ENCODE measurements at places on chromosomes 7 and 10. TPM values are rescaled to one million over a fixed set of nuclear protein-coding genes. Genes with fewer than 3 reads are reported as not detected.

- no peak for DNase-seq
Observed at GRCh38 chr7:55128693-55129394, 110.0 kb downstream of the EGFR start.

GRCh38 chr7:30521532-30521931 is 16.9 kb upstream of the GGCT start:
- no peak for DNase-seq

DNA sequence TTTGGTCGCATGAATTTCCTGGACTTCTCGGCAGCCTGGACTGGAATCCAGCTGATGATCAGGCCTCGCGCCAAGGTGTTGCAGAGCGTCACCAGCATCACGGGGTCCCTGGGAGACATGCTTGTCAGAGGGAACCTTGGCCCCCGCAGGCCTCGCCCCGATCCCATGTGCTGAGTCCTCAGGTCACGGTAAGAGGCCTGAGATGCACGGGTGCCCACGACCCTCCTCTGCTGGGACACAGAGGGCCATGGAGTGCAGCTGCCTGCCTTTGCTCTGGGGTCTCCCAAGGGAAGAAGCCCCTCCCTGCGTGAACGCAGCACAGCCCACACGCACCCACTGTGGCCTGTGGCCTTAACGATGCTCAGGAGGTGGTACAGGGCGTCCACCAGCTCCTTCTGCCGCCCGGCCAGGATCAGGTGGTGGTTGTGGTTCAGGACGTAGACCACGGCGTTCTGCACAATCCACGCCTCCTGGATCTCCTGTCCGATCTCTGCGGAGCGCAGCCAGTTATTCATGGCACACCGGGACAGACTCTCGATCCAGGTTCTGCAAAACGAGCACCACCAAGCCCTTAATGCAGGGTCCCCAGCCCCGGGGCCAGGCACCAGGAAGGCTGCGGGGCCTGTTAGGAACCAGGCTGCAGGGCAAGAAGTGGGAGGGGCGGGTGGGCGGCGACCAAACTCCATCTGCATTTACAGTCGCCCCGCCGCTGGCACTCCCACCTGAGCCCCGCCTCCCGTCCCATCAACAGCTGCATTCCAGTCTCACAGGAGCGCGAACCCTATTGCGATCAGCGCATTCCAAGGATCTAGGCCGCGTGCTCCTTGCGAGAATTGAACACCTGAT is 29.4 kb downstream of the CFAP46 start:
- no peak for DNase-seq

DNA sequence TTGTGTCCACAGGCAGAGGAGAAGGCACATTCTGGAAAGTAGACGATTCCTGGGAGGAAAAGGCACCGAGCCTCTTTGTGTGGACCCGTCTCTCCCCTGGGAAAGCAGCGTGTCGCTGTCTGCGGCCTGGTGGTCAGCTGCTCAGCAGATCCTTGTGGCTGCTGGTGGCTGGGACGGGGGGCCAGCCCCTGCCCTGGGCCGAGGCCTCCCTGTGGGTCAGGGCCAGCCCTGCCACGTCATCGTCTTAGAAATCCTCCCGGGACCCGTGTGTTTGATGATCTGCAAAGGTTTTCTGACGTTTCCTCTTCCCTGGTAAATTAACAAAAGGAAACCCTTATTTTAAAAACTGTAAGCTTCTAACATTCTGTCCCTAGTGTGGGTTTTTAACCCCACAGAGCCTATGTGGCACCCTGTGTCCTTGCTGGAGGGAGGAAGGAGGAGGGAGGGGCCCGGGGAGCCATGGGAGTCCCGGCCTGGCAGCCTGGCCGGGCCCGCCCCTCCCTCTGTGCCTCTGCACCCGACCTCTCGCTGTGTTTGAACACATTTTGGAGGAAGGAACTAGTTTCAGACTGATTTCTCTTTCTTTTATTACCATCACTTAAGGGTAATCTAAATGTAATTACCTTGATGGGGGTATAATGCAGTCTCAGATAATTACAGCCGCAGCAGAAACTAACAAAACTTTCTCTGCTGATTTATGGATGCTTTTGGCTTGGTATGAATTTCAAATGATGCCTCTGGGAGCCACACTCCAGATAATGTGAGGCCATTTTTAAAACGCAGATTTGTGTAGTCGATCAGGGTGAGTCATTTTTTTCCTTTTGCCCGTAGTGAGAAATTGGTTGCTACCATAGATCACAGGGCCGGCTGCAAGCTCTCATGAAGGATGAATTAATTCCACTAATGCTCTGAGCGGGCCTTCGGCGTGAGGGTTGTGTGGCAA is 85.5 kb downstream of the NKX6-2 start:
- no peak for DNase-seq

DNA sequence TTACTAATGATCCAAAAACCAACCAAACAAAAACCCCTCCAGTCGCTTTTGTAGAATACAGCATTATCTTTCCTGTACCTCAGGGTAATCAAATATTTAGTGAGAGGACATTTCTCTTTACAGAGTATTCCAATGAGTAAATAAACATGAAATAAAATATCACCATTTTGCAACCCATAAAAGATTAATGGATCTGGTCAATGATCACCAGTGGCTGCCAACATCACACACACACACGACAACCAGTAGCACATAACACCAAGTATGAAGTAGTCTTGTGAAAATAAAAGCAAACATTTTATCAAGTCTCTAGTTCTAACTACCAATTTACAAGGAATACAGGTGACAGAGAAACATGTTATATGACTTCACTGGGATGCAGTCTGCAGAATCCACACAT is 188.6 kb upstream of the IMMP2L start:
- DNase-seq, result no peak

DNA sequence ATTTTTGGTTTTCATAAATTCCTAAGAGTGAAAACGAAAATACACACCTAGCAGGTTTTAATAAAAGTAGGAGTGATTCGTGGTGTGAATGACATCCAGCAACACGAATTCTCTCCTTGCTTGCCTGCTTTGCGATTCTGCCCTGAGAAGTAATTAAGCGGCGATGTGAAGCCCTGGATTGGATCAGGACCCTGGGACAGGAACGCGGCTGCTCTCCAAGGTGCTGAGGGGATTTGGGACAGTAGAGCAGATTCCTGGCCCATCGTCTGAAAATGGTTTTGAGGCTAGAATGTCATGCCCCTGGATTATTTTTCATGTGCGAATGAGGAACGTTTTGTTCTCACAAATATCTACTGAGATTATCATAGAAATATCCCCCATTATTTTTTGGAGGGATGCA is 7.8 kb downstream of the NPS start:
- no peak for DNase-seq

GRCh38 chr10:72105710-72106109 is 17.4 kb upstream of the SPOCK2 start:
- DNase-seq, result no peak

DNA sequence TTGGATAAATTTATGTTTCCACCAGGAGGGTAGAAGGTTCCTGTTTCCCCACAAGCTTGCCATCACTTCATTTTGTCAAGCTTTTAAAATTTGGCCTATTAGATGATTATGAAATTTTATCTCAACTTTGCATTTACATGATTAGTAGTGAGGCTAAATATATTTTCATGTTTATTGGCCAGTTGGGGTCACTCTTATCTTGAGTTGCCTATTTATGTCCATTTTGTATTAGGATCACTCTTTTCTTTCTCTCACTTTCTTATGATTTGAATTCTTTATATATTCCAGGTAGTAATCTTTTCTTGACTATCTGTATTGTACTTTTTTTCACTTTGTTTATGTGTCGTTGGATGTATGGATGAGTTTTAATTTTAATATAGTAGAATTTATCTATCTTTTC is 218.6 kb upstream of the SLC26A5 start:
- no peak for DNase-seq

Gene CCL26
- not detected for total RNA-seq

Gene LEP
- total RNA-seq, result not detected

Gene HOXA7
- total RNA-seq, result not detected

Gene CYP2C19
- total RNA-seq, result 0.13 TPM

All from activated T-cell treated with anti-CD3 and anti-CD28 coated beads, Interleukin-2, amount 50 U/mL, for 4 hours (primary cell).